AG08395 (cell line): ENCODE measurements at places on chromosomes 6 and 20.

GRCh38 chr6:91097364-91097763, 510.5 kb upstream of the MAP3K7 start:
- no peak for DNase-seq

GRCh38 chr6:151225919-151226318, 13.8 kb upstream of the AKAP12 start:
- no peak for DNase-seq

- DNase-seq, result no peak
These were observed 181.0 kb downstream of the ALDH8A1 start for GRCh38 chr6:134768931-134769330.

DNA sequence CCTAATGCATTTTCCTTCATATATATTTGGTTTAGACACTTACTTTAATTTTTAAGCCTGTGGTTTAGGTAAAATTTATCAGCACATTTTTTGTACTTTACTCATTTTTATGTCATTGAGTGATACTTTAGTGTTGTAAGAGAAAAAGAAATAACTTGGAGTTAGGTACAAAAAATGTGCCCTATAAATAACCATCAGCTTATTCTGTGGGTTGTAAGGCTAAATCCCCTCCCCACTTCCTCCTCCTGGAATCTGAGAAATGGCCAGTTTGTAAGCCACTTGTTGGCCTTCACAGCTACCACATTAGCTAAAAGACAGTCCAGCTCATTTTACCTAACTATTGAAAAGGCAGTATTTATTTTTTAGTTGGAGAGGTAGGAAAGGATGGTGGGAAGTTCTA, 576.3 kb downstream of the PKHD1 start:
- DNase-seq, result no peak
